ENCODE measurements at places on chromosomes 12 and 14. TPM values are rescaled to one million over a fixed set of nuclear protein-coding genes. Genes with fewer than 3 reads are reported as not detected.

The PYGL gene
- 46.3 TPM for total RNA-seq

The MMP19 gene
- 30.2 TPM for total RNA-seq

GRCh38 chr12:5904441-5904840, 40.6 kb downstream of the ANO2 start:
- DNase-seq, result peak; percentile 49

DNA sequence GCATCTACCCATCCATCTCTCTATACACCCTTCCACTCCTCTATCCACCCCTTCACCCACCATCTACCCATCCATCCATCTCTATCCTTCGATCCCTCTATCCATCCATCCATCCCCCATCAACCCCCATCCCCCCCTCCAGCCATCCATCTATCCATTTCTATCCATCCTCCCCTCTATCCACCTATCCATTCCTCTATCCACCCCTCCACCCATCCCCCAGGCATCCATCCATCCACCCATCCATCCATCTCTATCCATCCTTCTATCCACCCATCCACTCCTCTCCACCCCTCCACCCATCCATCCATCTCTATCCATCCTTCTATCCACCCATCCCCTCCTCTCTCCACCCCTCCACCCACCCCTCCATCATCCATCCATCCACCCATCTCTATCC, 17.5 kb upstream of the GPR132 start:
- peak; percentile 6 for DNase-seq

GRCh38 chr14:54639611-54640010, 72.7 kb downstream of the SAMD4A start:
- DNase-seq, result no peak

GRCh38 chr14:56195223-56195622, 77.0 kb downstream of the PELI2 start:
- no peak for DNase-seq
